ENCODE measurements at places on chromosomes 6 and 20.

DNA sequence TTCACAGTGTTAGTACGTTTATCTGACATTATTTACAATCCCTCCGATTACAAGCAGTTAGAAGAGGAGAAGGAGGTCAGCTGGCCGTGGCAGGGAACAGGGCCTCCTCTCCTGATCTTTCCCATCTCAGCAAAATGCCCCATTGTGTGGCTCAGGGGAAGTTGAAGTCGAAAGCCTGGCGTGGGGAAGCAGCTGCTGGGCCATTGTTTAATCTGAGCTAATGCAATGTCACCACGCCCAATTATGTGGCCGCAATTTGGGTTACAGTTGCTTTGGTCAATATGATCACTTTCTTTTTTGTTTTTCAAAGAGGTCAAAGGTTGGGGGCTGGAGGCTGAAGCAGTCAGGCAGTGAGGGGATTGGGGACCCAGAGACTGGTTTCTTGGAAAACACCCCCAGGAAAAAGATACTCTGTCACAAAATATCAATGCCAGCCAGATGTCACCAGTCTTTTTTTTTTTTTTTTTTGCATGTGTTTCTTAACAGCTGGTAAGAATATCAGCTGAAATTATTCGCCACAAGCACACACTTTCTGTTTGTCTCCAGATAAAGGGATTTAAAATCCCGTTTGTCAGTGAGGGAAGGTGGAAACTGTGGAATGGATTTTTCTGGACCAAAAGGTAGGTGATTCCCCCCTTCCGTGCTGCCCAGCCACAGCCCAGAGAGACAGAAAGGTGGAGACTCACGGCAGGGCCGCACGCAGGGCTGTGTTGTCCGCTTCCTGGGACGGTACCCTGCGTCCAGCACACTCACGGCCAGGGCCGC, 24.6 kb downstream of the DLL1 start:
- DNase-seq = no peak

- DNase-seq = no peak
These were observed 47.1 kb upstream of the SCAF8 start for GRCh38 chr6:154686162-154686561.

- no peak for DNase-seq
These were observed 779.3 kb upstream of the CITED2 start for GRCh38 chr6:140153703-140154102.

DNA sequence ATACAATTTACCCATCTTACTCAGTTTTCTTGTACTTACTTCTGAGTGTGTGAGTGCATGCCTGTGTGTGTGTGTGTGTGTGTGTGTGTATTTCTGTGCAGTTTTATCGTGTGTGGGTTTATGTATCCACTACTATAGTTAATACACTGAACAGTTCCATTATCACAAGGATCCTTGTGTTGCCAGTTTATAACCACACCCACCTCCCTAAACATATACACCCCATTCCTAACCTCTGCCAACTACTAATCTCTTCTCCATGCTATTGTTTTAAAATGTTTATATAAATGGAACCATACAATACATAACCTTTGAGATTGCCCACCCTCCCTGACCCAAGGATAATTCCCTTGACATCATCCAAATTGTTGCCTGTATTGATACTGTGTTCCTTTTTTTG, 18.7 kb downstream of the POFUT1 start:
- no peak for DNase-seq

DNA sequence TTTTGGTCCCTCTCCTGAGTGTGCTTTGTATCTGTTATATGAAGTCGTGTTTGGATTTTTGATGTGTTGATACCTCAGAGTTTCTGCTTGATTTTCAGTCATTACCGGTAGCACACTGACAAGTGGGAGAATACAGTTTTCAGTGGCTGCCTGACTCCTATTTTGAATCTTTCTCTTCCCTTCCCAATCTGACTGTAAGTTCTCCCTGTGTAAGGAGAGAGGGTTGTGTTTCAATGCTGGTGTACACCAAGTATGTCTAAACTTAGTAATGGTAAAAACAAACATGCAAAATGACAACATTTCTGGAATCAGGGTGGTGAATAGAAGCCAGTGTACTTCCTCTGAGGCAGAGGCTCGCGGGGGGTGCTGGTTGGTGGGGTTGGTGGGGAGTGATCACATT, 103.4 kb downstream of the HIVEP1 start:
- no peak for DNase-seq

GRCh38 chr6:159043251-159043650, 1.5 kb downstream of the TAGAP start:
- no peak for DNase-seq

DNA sequence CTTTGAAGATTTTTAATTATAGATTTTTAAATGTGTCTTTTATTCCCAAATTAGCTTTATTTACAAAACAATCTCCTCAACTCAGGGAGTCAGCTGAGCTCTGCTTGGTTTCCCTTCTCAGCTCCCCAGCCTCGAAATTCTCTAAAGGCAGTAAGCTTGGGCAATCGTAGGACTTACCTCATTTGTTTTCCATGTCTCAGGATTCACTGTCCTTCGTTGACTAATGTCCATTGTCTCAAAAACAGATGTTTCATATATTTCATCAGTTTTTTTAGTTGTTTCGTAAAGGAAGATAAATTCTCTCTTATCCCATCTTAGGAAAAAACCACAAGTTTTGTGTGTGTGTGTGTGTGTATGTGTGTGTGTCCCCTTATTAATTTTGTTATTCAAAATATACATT, 102.2 kb upstream of the ADGRF1 start:
- DNase-seq = no peak

DNA sequence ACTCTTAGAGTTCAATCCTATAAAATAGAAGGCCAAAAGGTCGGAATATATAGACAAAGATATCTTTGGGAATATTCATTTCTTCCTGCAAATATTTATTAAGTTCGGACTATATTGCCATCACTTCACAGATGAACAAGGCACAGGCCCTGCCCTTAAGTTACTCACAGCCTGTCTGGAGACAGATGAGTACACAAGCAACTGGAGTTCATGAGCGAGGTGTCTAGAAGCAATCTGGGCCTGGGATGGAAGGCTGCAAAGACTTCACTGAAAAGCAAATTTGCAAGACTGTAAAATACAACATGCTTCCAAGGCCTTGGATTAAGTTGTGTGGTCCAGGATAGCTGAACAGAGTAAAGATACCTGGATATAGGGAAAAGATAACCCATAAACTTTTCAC, 56.7 kb upstream of the CEP85L start:
- no peak for DNase-seq

DNA sequence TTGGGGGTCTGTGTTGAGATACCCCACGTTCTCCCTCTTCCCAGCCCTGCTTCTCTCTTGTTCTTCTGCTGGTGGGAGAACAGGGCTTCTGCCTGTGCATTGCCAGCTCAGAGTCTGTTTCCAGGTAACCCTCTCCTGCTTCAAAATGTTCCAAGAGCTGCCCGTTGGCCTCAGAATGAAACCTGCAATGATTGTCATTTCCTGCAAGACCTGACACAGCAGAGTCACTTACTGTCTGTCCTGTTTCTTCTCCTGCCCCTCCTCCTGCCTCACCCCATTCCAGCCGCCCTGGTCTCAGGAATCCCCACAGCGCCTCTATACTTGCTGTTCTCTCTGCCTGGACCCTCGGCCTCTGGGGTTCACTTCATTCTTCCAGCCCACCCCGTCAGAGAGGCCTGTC, 81.4 kb upstream of the ARID1B start:
- no peak for DNase-seq

- no peak for DNase-seq
These were observed 20.5 kb downstream of the XRN2 start for GRCh38 chr20:21323640-21324039.

DNA sequence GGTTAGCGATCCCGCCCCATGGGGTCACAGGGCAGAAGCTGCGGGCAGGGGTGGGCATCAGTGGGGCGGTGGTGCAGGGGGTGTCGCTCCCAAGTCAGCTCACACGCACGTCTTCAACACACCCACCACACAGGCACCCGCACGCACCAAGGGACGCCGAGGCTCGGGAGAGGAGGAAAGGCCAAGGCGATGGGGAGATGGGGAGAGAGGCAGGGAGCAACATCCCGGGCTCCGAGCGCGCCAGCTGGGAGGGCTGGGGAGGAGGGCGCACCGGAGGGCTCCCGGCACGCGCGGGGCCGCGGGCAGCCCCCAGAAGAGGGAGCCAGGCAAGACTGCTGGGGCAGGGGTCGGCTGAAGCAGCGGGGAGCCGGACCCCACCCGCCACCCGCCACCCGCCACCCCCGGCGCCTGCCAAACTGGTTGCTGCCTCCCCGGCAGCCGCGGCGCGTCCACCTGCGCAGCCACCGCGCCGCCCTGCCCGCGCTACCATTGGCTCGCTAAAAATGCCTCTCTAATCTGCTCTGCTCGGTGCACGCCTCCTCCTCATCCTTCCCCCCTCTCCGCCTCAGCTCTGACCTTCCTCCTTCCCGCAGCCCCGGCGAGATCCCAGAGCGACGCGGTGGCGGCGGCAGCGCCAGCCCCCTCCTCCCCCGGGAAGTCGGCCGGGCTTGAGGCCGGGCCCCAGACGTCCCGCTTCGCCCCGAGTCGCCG, at the start of gene PACSIN1:
Gene PACSIN1 (plus strand): TSS at position 546 of the 711 bp plus-strand sequence. CDS start 60,230 bp downstream, outside the sequence.
- no peak for DNase-seq

GRCh38 chr20:63658749-63659187, 656 bp downstream of the RTEL1 start:
- DNase-seq = no peak

- DNase-seq = no peak
These were observed 44.8 kb downstream of the STK4 start for GRCh38 chr20:45011108-45011526.

- no peak for DNase-seq
These were observed 67.0 kb downstream of the NOX3 start for GRCh38 chr6:155388591-155388990.

- no peak for DNase-seq
These were observed 51.3 kb downstream of the CD109 start for GRCh38 chr6:73747289-73747688.

DNA sequence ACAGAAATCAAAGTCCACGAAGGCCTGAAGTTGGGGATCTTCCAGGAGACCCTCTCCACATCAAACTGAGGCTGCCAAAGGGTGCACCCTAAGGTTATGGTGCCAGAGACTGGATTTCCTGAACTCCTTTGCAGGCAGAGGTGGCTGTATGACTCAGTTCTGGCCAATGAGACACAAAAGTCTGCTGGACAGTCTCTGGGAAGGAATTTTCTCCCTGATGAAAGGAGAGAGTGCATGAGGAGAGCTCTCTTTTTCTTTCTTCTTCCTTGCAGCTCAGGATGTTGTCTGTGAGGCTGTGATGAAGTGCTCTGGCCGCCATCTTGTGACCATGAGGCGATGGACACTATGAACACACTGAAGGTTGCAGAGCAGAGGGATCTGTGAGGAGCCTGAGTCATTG, 85.2 kb downstream of the MDGA1 start:
- no peak for DNase-seq
